ENCODE measurements at places on chromosomes 11 and 22.

DNA sequence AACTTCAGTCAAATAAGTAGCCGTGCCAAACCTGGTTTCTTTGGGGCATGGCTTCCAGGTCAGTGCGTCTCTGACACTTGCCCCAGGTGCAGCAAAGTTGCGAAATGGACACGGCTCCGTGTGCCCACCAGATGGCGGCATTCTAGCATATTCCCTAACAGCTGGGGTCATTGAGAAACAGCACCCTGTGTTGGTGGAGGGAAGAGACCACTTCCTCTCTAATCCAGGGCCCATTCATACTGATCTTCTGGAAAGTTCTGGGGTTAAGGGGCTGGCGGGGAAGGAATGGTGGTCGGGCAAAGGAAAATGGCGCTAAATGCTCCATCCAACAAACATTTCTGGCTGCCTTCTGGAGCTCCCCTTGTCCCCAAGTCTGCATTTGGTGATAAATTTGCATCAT is 141.2 kb upstream of the TIMP3 start:
- DNase-seq: no peak

DNA sequence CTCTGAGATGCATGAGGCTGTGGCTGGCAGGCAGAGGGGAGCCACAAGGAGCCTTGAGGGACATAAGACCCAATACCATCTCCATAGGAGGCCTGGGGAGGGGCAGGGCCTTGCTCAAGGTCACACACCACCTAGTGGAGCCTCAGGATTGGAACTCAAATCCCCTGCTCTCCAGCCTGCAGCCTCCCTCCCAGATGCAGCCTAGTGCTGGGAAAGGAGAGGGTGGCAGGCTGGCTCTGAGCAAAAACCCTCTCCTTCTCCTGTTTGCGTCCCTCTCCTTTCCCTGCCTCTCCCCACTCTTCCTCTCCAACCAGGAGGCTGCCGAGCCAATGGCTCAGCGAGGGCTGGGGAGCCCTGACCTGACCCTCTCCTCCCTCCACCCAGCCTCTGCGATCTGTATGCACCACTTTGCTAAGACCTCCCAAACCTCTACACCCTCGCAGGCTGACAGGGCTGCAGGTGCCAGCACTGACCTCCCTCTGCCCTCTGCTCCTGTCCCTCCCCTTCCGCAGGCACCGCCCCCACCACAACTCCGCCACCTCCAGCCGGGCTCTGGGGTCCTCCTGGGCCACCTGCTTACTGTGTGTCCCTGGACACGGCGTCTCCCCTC is 14.7 kb downstream of the IGLL1 start:
- no peak for DNase-seq

GRCh38 chr11:12864316-12865156 is 144.6 kb upstream of the RASSF10 start:
- no peak for DNase-seq

GRCh38 chr11:9753021-9753420 is 89.1 kb downstream of the SWAP70 start:
- DNase-seq: no peak

GRCh38 chr11:120774591-120775386 is 249.1 kb upstream of the TBCEL start:
- DNase-seq: no peak

DNA sequence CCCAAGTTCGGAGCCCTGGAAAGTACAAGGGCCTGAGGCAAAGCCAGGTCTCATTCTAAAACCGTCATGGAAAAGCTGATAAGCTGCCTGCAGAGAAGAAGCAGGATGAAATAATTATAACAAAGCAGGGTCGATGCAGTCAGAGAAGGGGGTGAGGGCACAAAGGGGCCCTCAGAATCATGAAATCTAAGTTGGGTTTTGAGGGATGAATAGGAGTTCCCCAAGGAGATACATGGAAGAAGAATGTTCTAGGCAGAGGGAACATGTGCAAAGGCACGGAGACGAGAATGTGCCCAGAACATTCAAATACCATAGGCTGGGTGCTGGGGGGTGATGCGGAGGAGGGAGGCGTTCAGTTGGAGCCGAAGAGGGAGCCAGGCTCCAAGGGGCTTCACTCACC is 25.0 kb downstream of the IGLL1 start:
- DNase-seq: no peak

- DNase-seq: no peak
These were observed 23.6 kb downstream of the PAMR1 start for GRCh38 chr11:35501776-35502175.
